Calu3 (cell line): ENCODE measurements at places on chromosomes 2 and 18.

DNA sequence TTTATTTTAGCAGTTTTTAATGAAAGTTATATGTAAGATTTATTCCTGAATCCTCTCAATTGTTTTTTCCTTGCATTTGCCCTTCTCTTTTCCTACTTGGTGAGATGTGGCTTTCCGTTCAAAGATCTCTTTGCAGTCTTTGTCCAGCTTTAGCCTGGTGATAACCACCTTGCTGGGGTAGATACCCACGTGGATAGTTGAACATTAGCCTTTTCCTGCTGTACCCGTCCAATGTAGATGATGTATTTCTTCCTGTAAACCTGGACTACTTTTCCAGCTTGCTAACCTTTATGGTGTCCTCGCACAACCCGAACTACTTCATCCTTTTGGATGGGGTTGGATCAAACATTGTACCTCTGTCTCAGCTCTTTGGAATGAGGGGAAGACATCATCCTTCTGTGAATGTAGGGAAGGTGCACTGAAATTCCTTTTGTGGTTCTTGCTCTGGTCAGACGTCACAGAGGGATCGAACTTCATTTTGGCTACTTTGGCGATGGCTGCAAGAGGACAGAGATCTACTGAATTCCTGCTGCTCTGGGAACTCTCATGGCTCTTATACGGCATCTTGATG, 293.2 kb upstream of the EPAS1 start:
- DNase-seq = no peak

DNA sequence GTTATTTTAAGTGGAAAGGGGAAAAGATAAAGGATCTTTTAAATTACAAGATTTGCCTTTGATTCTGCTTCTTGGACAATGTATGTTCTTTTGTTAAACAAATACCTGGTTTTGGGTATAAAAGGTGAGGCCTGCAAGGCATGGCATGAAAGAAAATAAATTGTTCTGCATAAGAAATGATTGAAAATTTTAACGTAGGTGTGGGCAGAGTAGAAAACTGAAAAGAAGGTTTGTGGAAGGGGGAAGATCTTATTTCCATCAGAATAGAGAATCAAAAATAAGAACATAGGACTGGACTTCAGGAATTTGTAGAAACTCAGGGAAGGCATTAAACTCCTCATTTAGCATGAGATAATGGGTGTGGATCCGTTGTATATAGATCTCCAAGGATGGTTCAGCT, 153.1 kb downstream of the SETBP1 start:
- DNase-seq = no peak

DNA sequence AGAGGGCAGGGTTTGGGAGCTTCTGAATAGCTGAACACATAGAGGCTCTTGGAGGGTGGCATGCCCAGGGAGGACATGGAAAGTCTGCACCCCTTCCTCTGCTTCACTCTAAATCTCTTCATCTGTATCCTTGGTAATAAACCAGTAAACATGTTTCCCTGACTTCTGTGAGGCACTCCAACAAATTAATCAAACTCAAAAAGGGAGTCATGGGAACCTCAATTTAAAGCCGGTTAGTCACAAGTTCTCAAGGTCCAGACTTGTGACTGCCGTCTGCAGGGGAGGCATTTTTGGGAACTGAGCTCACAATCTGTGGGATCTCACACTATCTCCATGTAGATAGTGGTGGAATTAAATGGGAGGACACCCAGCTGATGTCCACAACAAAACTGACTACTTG, 33.1 kb upstream of the STON1 start:
- no peak for DNase-seq

GRCh38 chr18:10318691-10318970, 135.8 kb upstream of the APCDD1 start:
- no peak for DNase-seq

- no peak for DNase-seq
Observed at GRCh38 chr2:230797515-230798495, 66.9 kb upstream of the ITM2C start.

- DNase-seq = no peak
Observed at GRCh38 chr18:25103468-25104155, 248.4 kb downstream of the ZNF521 start.

DNA sequence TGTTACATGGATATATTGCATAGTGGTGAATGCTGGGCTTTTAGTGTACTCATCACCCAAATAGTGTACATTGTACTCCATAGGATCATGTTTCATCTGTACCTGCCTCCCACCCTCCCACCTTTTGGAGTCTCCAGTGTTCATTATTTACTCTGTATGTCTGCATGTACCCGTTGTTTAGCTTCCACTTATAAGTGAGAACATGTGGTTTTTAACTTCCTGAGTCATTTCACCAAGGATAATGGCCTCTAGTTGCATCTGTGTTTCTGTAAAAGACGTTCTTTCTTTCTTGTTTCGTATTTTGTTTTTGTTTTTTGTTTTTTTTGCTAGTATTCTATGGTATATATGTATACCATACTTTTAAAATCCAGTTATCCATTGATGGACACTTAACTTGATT, 107.5 kb downstream of the MSTN start:
- no peak for DNase-seq

DNA sequence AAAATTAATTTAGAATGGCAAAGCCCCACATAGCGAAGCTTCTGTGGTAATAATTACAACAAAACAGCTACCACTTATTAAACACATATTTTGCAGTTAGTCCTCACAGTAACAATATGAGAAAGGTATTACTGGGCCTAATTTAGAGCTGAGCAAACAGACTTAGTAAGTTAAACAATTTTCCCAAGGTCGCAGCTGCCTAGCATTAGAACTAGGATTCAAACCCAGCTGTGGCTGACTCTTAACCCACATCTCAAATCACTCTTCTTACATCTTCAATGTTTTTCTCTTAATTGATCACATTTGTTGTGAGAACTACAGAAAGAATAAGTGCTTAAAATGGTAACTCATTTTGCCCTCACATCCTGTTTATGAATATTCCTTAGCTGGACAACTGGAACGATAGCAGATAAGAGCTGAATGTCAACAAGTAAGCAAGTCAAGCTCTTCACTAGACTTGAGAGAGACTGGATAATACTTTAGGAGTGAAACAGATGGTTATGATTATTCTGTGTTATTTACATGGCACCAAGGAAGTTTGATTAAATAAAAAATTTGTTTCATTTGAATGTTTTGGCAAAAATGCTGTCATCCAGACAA, 59.4 kb upstream of the TMEM17 start:
- DNase-seq = no peak

DNA sequence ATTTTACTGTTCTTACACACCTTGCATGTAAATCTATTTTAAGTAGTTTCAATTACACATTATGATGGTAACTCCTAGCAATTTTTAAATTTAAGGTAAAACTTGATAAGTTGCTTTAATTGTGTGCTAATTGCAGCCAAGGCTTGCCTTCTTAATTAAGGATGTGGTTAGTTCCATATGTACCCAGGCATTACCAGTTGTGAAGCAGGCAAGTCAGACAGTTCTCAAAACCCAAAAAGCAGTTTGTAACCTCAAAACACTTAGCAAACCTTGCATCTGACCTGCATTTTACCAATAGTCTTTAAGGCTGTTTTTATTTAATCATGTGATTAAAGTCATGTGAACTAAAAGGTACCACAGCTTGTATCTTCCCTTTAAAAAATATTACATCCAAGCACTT, 1159.4 kb downstream of the DSC3 start:
- DNase-seq = no peak

DNA sequence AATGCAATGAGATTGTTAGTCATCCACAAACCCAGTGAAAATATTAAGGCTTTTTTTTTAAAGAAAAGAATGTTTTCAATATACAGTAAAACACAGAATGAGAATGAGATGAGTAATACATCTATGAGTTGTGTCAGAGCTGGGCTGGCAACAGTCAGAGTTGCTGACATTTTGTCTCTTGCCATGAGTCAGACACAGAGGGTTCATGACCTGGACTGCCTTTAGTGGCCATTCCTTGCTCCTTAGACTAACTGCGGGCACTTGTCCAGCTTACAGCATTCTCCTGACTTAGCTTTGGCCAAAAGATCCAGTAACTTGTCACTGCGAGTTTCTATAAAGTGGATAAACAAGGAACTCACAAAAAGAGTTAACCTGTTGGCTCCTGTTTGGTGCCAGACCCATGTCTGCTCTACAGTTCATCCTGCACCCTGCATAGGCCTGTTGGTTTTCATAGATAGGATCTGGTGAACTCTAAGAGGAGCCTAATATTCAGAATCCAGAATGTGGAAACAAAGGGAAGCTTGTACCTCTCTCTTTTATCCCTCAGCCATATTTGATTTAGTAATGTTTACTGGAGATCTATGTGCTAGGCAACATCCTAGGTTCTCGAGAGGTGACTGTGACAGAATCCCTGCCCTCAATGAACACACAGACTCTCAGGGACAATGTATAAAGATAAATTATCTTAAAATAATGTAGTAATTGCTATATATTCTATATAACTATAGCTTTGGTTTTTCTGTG, 391.5 kb upstream of the VWC2L start:
- peak; percentile 59 for DNase-seq

GRCh38 chr2:236728916-236729670, 159.5 kb downstream of the ACKR3 start:
- DNase-seq = no peak

GRCh38 chr2:38850045-38850444, 25.7 kb downstream of the DHX57 start:
- no peak for DNase-seq

DNA sequence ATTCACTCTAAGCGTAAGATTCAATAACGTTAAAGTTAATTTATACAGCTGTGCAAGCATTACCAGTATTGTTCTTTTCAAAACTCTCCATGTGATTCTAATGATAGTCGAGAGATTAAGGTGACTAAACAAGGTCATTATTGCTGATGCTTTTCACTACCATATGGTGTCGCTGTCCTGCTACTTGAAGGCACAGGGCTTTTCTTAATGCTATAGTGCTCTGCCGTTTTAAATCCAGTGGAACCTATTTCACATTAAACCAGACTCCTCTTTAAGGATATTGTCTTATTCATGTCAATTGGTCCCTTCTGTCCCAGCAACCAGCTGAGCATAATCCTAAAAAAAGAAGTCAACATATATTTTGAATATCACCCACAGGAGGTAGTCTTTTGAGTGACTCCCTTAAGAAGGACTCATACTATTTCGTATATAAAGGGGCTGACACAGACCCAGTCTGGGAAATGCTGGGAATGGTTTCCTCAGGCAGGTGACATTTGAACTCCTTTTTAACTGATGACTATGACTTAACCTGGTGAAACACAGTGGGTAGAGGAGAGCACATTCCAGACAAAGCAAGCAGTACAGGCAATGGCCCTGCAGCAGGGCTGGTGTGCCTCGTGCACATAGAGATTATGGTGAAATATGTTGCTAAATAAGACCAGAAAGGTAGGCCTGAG, 53.9 kb upstream of the CYTIP start:
- DNase-seq = no peak

- no peak for DNase-seq
Observed at GRCh38 chr2:156077041-156077742, 255.3 kb downstream of the NR4A2 start.

DNA sequence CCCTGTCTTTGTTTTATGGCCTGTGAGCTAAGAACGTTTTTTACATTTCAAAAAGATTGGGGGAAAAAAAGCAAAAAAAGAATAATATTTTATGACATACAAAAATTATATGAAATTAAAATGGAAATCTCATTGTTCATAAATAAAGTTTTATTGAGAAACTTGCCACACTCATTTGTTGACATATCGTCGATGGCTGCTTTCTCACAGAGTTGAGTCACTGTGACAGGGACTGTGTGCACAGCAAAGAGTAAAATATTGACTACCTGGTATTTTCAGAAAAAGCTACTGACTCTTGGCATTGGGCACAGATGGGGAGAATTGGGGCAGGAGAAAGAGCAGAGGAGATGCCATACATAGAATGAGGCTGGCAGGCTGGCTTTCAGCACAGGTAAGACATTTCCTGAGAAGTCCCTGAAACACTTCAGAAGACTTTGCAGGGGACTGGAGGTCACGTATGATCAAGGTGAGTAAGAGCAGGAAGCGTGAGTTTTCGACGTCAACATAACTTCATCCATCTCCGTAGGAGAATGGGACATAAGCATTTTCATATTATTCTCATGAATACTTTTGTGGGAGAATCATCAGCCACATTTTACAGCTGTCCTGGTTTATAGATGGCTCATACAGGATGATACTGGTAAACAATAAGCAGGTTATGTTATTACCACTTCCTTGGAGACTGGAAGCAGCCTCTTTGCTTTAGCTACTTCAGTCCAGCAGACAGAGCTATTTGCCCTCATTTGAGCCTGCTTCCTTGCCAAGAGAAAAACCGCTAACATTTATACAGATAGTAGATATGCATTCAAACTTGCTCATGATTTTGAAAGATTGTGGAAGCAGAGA, 32.5 kb upstream of the PUM2 start:
- DNase-seq = no peak

- no peak for DNase-seq
Observed at GRCh38 chr18:46337271-46337670, 233.1 kb downstream of the HAUS1 start.

GRCh38 chr18:48787203-48788151, 163.3 kb downstream of the SMAD7 start:
- DNase-seq = no peak

DNA sequence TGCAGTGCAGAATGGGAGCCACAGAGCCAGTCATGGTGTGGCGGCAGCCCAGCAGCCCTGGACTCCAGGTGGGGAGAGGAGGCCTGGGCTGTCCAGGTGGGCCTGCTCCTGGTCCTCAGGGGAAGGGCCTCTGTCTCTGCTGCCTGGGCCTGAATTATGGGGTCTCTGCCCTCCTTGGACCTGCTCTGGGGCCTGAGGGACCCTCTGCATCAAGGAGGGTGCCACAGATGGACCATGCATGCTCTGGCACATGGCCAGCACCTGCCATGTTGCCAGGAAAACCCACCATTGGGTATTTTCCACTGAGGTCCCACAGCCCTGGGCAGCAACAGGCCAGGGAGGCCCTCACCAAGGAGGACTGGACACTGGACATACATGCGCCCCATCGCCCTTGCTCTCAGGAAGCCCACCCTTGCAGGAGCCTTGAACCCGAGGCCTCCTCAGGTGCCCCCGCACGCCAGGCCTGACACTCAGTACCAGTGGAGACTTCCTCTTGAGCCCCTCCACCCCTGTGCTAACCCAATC, 107.1 kb downstream of the NDUFA10 start:
- no peak for DNase-seq

- DNase-seq = peak; percentile 29
Observed at GRCh38 chr2:183597841-183598240, 473.6 kb downstream of the NUP35 start.

DNA sequence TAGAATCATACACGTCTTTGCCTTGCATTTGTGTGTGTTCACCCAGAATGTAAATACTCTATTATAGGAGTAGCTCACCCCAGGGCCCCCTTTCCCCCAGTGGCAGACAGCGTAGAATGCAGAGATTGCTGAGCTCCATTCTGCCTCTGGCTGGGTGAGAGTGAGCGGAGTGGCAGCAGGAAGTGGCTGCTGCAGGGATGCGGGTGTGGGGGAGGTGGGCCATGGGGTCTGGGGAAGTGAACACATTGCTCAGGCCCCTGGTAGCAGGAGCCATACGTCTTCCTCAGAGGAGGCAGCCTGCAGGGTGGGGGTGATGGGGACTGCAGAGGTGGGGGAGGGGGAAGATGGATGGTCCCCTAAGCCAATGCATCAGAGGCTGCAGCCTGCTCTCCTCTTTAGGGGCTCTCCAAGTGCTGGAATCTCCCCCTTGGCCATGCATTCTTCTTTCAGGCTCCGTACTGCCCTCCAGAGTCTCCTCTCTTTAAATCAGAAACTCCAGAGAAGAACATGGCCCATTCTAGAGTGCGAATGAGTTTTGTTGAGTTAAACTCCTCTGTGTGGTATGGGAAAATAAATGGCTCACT, 72.2 kb downstream of the CELF4 start:
- no peak for DNase-seq

- peak; percentile 15 for DNase-seq
Observed at GRCh38 chr18:49562481-49563129, 748 bp downstream of the LIPG start.
